ENCODE measurements at places on chromosomes 1 and 21.

- DNase-seq, result peak; percentile 78
These were observed at the start of gene JTB for GRCh38 chr1:153977250-153978240. Gene JTB, minus strand, starts transcription at chr1:153977674. Its CDS starts 422 bp downstream, at chr1:153977252.

DNA sequence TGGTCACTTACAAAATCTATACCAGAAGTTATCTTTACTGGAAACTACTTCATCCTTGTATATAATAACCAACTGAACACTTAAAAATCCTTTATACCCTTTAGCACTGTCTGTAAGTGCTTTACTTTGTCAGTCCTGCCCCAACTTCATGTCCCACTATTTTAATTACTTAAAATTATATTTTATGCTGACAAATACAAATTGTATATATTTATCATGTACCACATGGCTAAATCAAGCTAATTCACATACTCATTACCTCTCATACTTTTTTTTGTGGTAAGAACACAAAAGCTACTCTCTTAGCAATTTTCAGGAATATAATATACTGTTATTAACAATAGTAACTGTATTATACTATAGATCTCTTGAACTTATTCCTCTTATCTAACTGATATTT is 63.0 kb downstream of the EVI5 start:
- no peak for DNase-seq

DNA sequence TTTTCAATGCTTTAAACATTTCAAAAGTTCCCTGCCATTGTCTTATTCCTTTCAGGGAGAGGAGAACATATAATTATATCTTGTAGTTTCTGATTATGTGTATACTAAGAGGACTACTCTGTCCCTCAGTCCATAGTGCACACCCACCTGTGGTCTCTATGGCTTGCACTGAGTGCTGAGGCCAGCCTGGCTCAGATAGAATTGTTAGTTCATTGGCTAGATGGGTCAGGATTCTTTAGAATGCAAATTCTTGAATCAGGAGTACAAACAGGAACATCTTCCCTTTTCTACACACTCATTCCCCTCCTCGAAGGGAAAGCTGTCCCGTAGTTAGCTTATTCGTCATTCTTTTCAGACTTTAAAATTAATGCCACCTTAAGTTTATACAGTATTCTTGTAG is 8.2 kb downstream of the BACH1 start:
- DNase-seq, result no peak

- peak; percentile 87 for DNase-seq
These were observed 18.1 kb upstream of the COL18A1 start for GRCh38 chr21:45386728-45387371.

GRCh38 chr1:85502625-85503083 is 37.7 kb upstream of the DDAH1 start:
- DNase-seq, result peak; percentile 63
